ENCODE measurements at places on chromosomes 6 and 20.

DNA sequence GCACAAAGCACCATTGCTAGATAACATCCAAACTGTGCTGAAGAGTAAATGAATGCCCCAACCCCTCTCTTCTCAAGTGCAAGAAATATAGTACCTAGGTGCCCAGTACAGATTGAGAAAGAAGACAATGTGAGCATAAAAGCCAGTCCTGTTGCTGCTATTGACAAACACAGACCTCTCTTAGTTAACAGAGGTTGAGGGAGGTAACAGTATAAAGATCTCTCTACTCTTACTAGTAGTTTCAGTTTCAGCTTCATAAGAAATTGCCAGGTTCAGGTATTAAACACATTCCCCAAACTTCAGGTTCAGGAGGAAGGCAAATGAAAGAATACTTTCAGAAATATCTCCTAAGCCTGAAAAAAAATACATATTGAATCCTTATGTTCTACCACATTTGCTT, 31.4 kb downstream of the TBC1D32 start:
- DNase-seq, result no peak

GRCh38 chr6:56652231-56652630, 9.5 kb upstream of the DST start:
- no peak for DNase-seq

GRCh38 chr20:24039196-24039595, 50.6 kb upstream of the GGTLC1 start:
- no peak for DNase-seq

DNA sequence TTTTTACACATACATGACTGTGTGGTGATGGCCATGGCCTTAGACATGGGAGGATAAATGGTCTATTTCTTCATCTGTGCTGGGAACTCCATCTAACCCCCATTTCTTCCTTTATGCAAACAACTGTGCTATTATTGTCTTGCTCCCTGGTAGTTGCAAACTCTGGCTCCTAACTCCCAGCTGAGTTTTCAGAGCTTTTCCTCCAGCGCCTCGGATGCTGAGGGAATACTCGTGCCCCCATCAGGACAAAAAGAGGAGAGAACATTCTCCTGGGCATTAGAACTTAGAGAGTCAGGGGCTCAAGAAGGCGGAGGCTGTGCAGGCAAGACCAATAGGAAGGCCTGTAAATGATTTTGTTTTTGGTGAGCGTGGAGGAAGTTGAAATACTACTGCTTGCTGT, 2.1 kb downstream of the DAAM2 start:
- DNase-seq, result no peak

GRCh38 chr6:33924681-33925080, 120.9 kb upstream of the MLN start:
- DNase-seq, result no peak

GRCh38 chr6:3841711-3842565, 7.2 kb upstream of the FAM50B start:
- DNase-seq, result no peak

All from AG09319 (cell line).